ENCODE measurements at places on chromosomes 7 and 10.

DNA sequence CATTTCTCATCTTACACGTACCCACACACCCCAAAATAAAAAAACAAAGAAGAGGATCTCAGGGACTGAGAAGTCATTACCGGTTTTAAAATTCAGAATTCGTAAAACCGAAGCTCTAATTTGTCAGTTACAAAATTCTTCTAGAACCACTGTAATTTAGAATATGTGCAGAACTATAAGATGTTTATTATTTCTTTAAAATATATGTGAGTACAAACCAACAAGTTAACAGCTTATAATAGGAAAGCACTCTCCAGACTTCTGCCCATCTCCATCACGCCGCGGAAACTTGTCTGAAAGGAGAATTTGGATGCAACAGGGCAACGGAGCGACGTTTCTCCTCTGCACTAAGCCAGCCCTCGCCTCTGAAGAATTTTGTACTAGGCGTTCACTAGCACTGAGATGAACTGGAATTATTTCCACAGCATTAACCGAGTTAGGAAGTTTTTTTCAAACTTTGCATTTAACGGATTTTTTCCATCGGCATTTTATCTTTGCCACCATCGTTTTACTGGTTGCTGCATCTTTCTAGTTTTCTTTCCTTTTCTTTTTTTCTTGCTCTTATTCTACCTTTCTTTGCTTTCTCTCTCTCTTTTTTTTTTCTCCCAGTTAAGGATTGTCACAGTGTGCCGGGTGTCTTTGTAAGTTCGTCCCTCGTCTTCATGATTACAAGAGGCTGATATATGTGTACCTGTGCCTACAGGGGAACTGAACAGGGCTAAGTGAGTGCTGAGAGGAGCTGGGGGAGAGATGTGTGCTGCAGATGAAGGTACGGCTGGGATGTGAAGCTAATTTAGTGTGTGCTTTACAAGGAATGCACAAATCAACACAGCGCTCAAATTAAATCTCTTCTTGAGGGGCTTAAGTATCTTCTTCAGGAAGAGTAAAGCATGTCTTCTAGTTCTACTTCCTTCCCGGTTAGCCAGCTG is 295.9 kb upstream of the NFE2L3 start:
- DNase-seq = no peak

DNA sequence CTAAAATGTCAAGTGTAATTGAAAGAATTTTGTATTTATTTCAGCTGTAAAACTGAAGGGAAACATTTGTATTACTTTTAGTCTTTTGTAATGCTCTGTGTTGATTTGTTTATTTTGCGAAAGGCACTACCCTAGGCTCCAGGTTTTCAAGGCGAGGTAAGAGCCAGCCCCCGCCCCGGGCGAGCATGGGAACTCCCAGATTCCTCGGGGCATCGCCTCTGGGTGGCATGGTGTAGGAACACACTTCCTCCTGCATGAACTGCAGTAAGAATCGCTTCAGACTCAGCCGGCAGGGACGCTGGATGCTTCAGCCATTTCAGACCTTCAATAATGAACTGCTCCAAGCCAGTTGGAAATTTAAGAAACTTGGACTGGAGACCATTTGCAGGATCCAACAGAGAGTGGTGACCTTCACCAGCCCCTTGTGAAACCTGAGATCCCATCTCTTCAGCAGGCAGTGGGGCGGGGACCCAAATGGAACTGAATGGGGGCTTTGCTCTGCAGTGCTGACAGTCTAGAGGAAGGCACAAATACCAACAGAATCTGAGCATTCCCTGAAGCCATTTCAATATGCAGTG is 544.3 kb upstream of the MGMT start:
- no peak for DNase-seq

DNA sequence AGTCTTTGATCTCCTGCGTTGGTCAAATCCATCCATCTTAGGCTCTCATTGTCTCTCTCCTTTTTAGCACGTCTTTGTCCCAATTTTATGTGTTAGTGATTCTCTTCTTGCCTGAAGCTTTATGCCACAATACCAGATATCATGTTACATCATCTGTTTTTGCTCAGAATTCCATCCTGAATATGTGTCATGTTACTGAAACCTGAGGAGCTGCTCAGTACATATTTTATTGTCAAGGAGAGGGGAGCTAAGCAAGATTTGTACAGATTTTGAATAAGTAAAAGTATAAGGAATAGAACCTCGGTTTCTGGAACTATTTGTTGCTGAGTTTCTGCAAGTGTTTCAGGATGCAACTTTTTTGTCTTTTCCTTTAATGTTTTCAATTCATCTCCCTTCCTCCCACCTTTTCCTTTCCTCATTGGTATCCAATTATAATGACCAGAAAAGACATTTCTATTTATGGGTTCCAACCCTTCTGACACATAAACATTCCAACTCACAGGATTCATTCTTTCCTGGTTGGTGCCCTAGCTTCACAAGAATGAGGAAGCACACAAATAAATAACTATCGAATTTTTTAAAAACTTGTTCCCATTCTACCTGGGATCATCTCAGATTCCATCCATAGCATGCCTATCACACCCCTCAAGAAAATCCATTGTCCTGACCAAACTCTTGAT is 291.8 kb downstream of the CRPPA start:
- no peak for DNase-seq

GRCh38 chr10:30502266-30503060 is 68.5 kb downstream of the MAP3K8 start:
- no peak for DNase-seq

DNA sequence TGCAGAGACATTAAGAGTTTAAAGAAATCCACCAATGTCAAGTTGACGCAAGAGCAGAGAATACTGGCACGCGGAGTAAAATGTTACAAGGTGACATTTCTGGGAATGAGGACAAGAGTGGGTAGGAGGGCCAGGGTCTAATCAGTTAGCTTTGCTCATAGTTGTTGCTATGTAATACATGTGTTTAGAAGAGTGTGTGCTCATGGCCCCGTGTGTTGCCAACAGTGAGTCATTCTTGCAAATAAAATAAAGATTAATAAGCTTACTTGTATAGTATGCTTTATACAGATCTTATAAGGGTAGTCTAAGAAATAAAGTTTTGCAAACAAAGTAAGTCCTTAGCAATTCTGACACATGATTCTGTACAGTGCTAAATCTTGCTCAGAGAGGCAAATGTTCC is 64.5 kb downstream of the DNMBP start:
- DNase-seq = no peak

- DNase-seq = no peak
These were observed 75.5 kb downstream of the CARD11 start for GRCh38 chr7:2968176-2968575.

- no peak for DNase-seq
These were observed 141.0 kb downstream of the SH3PXD2A start for GRCh38 chr10:103714232-103714891.

DNA sequence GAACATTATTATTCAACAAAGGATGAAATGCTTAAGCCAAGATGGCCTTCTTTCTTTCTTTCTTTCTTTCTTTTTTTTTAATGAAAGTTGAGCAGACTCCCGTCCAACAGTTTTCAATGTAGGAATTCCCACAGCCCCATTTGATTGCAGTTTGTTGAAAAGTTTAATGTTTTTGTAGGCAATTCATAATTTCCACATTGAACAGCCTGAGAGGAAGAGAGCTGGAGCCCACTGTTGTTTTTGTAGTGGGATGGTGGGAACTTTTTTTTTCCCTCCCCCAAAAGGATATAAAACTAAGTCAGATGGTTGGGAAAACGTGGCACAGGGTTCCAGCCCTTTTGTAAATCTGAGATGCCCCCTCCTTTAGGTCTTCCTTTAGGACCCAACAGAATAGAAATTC is 86.6 kb downstream of the TCF7L2 start:
- no peak for DNase-seq

GRCh38 chr7:94264756-94265155 is 129.9 kb upstream of the COL1A2 start:
- DNase-seq = no peak

- DNase-seq = no peak
These were observed 32.6 kb downstream of the GRID1 start for GRCh38 chr10:86333826-86334487.

DNA sequence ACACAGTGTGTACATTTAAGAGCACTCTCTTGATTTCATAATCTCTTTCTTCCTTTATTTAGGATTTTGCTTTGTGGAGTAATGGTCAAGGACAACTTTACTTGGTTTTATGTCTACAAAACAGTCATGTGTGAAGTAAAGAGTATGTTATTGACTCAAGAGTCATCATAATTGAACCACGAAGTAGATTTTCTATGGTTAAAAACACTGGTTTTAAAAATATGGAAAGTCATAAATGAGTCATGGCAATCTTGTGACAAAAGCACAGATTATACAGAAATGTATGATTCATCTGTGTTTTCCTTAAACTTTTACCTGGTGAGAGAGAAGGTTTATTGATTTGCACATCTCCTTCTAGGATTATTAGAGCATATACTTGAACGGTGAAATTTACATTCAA is 969.7 kb downstream of the GATA3 start:
- no peak for DNase-seq

- no peak for DNase-seq
These were observed 4.2 kb downstream of the NOS3 start for GRCh38 chr7:150994838-150995510.

GRCh38 chr10:103894441-103894864 is 23.5 kb downstream of the STN1 start:
- DNase-seq = no peak

DNA sequence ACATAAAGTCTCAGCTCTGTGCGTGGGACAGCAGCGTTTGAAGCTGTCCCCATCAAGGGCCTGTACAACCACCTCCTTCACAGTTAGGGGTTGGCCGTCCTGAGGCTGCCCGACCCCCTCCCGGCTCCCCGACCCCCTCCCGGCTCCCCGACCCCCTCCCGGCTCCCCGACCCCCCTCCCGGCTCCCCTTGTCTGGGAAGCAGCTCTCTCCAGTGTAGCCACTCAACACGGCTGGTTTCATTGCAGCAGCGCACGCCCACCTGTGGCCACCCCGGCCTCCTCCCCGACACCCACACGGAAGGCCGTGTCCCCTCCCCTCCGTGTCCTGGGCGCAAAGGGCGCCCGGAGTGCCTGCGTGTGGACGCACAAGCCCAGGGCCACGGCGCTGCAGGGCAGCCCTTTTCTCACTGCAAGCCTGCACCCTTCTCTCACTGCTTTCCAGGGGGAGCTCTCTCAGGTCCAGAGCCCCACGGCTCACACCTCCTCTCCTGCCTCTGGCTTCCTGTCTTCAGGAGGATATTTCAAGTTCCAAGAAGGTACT is 20.9 kb upstream of the FAM20C start:
- no peak for DNase-seq

- no peak for DNase-seq
These were observed 26.0 kb downstream of the HIP1 start for GRCh38 chr7:75712517-75713361.

- DNase-seq = no peak
These were observed 94.9 kb downstream of the NPTX2 start for GRCh38 chr7:98711945-98712344.

GRCh38 chr7:33554046-33554445 is 351.3 kb upstream of the BMPER start:
- DNase-seq = no peak

- no peak for DNase-seq
These were observed 45.1 kb downstream of the INPP5F start for GRCh38 chr10:119770928-119771327.

DNA sequence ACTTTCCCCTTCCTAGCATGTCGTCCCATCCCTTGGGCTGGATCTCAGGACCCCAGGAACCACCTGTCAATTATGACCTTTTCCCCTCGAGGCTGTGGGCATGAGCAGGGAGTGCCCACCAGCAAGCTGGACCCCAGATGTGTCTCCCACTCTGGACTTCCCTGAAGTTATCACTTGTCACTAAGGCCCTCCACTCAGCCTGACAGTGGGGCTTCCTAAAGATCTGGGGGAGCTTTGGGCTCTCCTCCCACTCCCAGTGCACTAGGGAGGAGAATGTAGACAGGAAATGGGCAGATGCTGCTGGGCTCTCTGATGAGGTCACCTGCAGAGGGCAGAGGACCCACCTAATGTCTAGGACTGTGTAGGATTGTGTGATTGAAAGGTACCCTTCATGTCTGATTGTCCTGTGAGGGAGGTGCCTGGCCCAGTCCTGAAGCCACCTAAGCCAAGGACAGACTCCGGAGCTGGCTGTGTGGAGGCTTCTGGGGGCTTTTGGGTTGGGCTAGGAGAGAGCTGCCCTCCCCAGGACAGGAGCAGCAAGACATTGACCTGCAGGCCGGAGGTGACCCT is 18.7 kb downstream of the MYO1G start:
- no peak for DNase-seq

- no peak for DNase-seq
These were observed 37.2 kb downstream of the CALML5 start for GRCh38 chr10:5461914-5462840.
